Activated T-helper 1 cell treated with anti-CD3 and anti-CD28 coated beads, Interleukin-2, amount 50 U/mL, for 16 hours (primary cell): ENCODE measurements at places on chromosomes 7 and 10.
A peak's percentile ranks its signal among the peaks of the same experiment; 100 is the strongest.

GRCh38 chr10:11719496-11720259 lies 22.5 kb upstream of the ECHDC3 start:
- DNase-seq: no peak

DNA sequence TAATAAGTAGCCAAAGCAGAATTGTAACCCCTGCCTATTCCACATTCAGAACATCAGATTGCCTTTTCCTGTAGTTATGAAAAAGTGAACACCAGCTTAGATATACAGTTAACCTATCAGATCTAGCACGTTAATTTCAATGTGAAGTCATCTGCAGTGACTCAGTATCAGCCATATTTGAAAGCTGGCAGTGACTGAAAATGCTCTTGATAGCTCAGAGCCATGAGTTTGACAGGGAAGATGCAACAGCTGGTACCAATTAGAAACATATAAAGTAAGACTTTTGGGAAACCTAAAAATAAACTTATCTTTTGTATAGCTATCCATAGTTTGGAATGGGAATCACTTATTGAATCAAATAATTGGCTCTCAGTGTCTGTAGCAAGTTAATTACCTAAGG lies 284.1 kb upstream of the NPSR1 start:
- DNase-seq: no peak

DNA sequence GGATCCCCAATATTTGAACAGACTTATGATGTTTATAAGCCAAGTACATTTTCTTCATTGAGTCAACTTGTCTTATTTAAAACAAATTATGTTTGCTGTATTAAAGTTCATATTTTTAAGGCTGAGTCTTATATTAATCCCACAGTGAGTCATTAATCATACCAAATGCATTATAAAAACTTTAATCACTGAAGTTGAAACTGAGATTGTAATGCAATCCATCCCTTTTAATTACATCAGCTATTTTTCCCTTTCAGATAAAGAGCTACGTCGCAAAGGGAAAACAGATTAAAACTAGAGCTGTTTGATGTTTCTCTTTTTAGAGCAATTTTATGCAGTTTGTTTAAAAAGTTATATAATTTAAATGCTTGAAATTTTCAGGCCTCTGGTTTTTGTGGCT lies 183.0 kb downstream of the ARID5B start:
- DNase-seq: no peak

GRCh38 chr7:20085086-20085485 lies 132.1 kb downstream of the MACC1 start:
- DNase-seq: no peak

GRCh38 chr10:104142081-104142480 lies 20.1 kb downstream of the SFR1 start:
- DNase-seq: no peak

GRCh38 chr7:37304921-37305320 lies 143.7 kb downstream of the ELMO1 start:
- no peak for DNase-seq

GRCh38 chr7:157150882-157151281 lies 12.2 kb downstream of the UBE3C start:
- DNase-seq: no peak

- no peak for DNase-seq
Measured at GRCh38 chr10:125455855-125456254, 227.1 kb downstream of the TEX36 start.

- DNase-seq: no peak
Measured at GRCh38 chr10:48707472-48707871, 22.8 kb downstream of the WDFY4 start.

DNA sequence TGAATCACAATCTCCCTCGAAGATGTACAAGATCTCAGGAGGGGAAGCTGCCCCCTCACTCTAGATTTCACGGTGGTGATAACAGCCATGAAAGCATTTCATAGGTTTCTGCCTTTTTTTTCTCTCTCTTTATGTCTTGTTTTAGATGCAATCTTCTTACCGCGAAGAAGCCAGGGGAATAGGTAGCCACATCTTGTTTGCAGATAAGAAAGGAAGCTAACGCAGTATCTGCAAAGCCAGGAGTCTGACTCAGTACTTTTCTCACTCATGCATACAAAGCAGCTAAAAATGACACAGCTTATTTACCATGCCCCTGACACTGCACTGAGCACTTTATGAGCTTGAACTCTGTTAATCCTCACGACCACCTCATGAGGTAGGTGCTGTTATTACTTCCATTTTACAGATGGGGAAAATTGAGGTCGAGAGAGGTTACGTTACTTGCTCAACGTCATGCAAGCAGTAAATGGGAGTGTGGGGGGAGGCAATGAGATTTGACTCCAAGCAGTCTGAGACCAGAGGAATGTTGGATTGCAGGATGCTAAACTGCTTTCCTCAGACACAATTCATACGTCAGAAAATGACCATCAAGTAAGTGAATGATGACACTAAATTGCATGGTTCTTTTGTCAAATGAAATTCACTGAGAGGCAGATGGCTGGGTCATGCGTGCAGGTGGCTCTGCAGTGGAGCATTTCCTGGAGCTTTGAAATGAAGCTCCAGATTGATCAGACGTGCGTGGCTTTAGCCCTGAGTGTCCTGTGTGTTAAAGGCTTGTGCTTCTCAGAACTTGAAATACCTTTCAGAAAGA lies 3.3 kb downstream of the MAP3K8 start:
- DNase-seq: no peak

- DNase-seq: no peak
Measured at GRCh38 chr10:79393924-79394610, 46.8 kb downstream of the PPIF start.

- no peak for DNase-seq
Measured at GRCh38 chr7:24576171-24577025, 3.1 kb downstream of the PALS2 start.

GRCh38 chr10:70982443-70982842 lies 94.1 kb upstream of the PCBD1 start:
- no peak for DNase-seq

GRCh38 chr7:69443136-69443535 lies 155.1 kb upstream of the AUTS2 start:
- no peak for DNase-seq

DNA sequence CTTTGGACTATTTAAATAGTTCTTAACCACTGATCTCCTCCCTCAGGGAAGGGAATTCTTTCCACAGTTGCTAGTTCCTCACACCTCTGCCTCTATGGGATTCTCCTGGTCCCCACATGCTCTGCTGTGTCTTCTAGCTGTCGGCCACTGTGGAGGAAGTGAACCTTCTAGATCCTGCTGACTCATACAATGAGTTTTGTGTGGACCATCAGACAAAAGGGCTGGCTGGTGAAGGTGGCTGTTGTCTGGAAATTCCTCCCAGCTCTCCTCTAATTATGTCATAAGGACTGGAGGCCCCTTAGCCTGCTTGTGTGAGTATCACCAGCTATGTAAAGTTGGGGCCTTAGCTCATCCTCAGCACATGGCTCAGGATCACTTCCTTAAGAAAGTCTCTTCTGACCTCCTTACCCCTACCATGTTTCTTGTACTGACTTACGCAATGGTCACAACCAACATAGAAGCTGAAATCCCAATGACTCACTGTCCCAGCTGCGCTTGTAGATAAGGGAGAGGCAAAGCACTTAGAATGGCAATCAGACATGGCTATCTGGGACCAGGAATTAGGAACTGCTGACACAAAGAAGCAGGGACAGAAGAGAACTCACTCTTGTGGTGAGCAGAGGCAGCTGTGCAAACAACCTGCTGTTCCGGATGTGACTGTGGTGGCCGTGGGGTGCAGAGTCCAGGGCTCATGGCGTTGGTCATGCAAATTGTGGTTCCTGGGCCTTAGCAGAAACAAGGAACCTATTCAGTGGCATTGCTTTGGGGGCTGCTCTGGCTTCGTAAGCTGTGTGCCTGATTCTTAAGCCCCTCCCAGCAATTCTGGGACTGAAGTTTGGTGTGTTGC lies 2.5 kb upstream of the MACC1 start:
- DNase-seq: no peak

- no peak for DNase-seq
Measured at GRCh38 chr7:27245798-27246691, 3.4 kb downstream of the EVX1 start.

DNA sequence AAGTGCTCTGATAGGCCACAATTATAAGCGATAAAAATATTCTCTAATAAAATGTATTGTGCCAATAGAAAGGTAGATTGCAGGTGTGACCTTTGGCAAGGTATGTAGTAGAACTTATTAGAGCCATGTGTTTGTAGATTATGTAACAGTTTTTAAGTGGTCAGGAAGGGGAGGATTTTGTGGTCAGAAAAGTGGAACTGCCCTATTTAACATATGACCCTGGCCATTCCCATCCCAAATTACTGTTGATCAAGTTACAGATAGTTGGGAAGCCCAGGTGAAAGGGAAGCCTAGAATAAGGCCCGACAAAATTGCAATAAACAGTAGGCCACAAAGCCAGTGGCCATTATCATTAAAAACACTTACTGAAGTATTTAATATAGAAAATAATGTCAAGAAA lies 89.2 kb downstream of the SPAG6 start:
- DNase-seq: no peak

GRCh38 chr10:2263561-2263960 lies 526.2 kb upstream of the ADARB2 start:
- DNase-seq: no peak

DNA sequence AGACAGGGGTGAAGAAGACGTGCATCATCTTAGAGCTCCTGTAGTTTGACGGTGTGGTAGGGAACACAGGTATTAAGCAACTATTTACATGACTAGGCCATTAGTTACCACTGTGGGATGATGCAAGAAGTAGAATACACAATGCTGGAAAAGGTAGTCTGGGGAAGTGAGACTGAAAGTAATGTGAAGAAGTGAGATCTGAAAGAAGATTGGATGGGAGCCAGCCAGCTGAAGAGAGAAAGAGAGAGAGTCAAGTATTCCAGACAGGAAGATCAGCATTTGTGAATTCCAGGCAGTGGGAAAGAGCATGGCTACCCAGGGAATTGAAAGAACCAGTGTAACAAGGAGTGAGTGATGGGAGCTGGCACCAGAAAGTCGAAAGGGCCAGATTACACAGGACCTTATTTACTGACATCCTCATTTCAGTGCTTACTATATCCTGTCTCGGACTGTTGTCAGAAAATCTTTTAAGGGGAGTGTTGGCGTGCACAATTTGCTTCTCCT lies 4.0 kb upstream of the CFAP58 start:
- DNase-seq: no peak

DNA sequence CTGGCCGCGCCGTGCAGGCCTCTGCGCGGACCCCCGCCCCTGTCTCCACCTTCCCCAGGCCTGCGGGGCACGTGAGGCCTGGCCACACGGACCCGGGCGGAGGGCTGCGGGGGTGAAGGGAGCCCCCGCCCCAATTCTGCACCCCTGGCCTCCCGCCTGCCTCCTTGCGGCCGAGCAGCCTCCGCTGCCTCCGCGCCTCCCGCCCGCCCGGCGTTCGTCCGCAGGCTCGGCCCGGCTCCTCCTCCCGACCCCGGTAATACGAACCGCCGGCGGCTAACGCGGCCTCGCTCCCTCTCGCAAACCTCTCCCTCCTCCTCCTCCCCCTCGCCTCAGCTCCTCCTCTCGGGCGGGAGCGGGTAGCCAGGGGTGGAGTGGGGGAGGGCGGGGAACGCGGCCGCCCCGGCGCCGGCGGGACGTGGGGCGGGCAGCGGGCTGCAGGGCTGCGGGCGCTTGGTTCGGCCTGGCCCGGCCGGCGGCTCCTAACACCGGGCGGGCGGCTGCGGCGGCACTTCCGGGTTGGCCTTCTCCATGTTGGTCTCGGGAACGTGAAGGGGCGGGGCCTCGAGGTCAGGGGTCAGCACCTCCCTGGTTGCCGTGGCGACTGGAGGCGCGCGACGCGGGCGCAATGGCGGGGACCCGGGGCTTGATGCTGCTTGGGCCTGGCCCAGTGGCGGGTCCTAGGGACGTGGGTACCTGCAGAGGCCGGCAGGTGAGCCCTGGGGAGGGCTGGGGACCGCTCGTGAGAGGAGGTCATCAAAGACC lies at the start of gene RAB11FIP2:
TSS of gene RAB11FIP2 (minus strand) at position 547 of the 762 bp plus-strand sequence. CDS start 778 bp downstream, outside the sequence.
- DNase-seq: peak; percentile 89

DNA sequence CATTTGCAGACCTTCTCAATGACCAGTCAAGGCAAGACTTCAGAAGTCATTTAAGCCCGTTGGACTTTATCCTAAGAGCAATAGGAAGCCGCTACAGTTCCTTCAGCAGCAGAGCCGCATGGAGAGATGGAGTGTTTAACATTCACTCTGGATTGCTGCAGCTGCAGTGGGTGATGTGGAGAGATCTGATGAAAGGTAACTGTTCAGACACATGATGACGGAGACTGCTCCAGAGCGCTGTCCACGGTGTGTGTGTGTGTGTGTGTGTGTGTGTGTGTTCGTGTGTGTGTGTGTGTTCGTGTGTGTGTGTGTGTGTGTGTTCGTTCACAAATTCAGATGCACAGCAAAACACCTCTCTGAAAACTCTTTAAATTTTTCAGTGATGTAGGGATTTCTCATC lies 37.0 kb downstream of the SEC61G start:
- no peak for DNase-seq

GRCh38 chr10:90399782-90400181 lies 458.1 kb downstream of the HTR7 start:
- DNase-seq: no peak

DNA sequence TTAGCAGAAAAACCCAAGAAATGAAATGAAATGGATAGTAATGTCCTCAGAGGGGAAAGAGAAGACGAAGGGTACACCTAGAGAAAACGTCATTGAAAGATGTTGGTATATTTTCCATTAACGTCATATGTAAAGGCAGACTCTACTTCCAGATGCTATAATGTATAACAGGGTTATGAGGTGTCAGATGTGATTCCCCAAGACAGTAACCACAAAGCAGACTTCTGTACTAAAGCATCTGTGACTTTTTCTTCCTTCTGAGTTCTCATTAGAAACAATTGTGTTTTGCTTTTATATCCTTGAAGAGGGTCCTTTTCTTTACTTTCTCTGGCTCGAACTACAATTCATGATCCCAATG lies 37.4 kb downstream of the LRRC72 start:
- no peak for DNase-seq

GRCh38 chr10:3623746-3624145 lies 161.3 kb downstream of the KLF6 start:
- no peak for DNase-seq

- no peak for DNase-seq
Measured at GRCh38 chr7:117839507-117839906, 33.7 kb downstream of the CTTNBP2 start.

DNA sequence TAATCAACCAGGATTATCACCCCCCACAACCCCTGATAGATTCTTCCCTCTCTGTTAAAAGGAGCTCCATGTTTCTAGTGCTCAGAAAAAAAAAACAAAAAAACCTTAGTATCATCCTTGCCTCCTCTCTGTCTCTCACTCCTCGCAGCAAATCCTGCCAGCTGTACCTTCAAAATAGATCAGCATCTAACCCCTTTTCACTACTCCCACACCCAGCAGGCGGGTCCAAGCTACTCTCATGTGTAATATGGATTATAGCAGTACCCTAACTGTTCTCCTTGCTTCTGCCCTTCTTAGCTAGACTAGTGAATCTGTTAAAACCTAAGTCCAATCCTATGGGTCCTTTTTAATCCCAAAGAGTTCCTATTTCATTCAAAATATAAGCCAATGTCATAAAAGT lies 667.4 kb downstream of the MAGI2 start:
- no peak for DNase-seq

GRCh38 chr10:133044401-133044811 lies 43.3 kb upstream of the ADGRA1 start:
- DNase-seq: no peak

- DNase-seq: no peak
Measured at GRCh38 chr10:132624847-132625471, 87.4 kb downstream of the INPP5A start.

GRCh38 chr7:2594599-2594998 lies 35.8 kb downstream of the IQCE start:
- no peak for DNase-seq
